ENCODE measurements at places on chromosomes 6 and 20. TPM values are rescaled to one million over a fixed set of nuclear protein-coding genes. Genes with fewer than 3 reads are reported as not detected.
A peak's percentile ranks its signal among the peaks of the same experiment; 100 is the strongest.

- no peak for DNase-seq
Measured at GRCh38 chr6:63674635-63675034, 39.0 kb downstream of the PHF3 start.

DNA sequence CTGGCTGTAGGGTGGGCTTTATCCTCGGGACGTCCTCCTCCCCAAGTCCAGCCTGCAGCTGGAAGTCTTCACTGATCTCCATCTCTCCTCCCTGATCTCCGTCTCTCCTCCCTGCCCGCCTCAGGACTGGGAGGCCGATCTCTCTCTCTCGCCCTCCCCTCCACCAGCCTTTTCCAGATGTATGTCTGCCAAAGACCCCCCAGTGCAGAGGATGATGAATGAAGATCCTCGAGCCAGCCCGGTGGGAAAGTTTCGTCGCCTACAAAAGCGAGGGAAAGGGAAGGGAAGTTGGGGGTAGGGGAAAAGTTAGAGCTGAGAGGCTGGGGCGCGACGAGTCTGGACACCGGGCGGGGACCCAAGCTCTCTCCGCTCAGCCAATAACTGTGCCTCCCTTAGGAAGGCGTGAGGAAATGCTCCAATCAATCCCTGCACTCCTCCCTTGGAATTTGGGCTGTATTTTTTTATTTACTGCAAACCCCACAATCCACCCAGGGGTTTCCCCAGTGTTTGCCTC is 595 bp upstream of the SRF start:
- peak; percentile 60 for DNase-seq

- DNase-seq, result no peak
Measured at GRCh38 chr6:45658958-45659357, 281.2 kb upstream of the SUPT3H start.

GRCh38 chr20:61252601-61253263 is 671 bp downstream of the CDH4 start:
- no peak for DNase-seq

The BMP5 gene
- polyA plus RNA-seq, result 3.2 TPM

DNA sequence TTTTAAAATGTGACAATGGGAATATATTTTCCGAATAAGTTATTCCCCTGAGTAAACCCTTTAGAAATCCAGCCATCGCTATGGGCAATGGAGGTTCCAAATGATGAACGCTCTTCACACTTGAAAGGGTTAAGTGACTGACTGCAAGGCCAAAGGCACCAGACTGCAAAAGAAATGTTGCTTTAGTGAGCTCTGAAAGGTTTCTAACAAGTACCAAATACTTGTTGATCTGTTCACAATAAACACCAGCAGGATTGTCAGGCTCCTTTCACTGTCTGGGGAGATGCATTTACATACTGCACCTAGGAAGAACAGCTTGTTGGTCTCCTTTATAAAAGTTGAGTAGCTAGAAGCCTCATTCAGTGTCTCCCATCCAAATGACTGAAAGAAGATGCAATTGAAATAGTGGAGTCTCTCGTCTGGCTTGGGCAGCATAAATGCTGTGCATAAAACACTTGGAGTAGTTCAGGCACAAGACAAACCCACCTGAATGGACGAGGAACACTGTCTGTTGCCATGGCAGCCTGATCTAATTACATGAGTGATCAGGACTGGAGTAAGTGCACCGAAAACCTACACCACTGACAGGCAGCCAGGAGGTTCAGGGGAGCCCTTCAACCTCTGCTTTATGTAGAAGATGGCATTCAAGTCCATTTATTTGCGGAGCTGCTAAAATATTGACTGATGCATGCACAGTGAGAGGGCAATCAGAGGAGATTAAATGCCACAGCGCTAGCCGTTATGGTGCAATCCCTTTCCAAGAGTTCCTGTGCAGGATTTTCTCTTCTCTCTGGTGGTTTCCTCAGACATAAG is 2.9 kb downstream of the ATXN1 start:
- DNase-seq, result no peak

DNA sequence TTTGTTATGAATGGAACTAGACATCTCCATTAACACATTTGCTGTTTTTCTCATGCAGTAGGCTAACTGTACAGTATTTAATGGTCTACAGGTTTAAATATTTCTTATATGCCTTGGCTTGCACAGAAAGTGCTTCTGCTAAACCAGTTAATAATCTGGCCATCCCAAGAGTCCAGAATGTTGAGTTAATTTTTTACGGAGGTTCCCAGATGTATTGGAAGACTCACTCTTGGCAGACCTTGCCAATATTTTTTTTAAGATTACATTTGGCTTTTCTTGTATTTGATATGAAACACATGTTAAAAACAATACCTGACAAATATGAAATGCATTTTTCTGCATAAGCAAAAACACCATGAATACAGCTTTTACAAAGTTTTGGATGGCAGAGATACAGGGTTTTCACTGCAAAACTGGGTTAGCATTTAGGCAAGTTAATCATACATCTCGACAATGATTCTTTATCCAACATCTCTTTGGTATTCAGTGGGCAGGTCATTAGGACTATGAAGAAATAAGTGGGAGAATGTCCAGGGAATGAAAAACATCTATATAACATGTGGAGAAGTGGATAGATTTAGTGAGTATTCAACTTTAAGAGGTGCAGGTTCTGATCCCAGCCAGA is 94.0 kb downstream of the SGK1 start:
- no peak for DNase-seq

DNA sequence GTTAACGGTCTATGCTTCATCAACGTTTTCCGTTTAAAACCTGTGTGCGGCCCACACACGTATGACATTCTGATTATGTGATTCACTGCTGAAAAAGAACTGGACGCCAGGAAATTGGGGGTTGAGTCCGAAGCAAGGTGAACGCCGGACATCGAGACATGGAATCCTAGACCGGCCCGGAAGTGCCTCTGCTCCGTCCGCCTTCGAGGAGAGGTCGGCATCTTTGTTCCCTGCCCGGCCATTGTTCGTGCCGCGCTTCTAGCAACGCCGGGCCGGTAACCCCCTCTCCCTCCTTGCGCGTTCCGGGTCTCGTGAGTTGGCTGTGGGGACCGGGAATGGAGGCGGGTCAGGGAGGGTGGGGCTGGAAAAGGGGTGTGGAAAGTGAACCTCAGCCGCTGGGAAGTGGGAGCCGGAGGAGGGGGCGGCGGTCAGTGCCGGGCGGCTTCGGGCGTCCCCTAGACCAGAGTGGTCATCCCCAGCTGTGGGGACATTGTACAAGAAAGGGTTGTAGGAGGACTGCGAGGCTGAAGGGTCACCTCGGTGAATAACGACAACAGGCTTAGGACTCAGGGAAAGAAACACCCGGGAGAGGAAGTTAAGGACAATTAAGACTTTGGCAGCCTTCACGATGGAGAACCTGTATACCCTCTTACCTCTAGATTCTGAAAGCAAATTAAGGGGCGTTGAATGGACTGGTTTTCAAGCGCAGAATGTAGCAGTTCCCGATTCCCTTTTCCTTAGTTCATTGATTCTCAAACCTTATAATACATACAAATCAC is at the start of gene ZSCAN9:
Gene ZSCAN9, plus strand, starts transcription at position 220 of the 779 bp plus-strand sequence. CDS start 1,810 bp downstream, outside the sequence.
- DNase-seq, result no peak

GRCh38 chr6:119758385-119758784 is 408.8 kb upstream of the MAN1A1 start:
- no peak for DNase-seq

The C6orf163 gene
- polyA plus RNA-seq, result 5.4 TPM
